Panc1 (cell line): ENCODE measurements at places on chromosomes 6 and 20.

DNA sequence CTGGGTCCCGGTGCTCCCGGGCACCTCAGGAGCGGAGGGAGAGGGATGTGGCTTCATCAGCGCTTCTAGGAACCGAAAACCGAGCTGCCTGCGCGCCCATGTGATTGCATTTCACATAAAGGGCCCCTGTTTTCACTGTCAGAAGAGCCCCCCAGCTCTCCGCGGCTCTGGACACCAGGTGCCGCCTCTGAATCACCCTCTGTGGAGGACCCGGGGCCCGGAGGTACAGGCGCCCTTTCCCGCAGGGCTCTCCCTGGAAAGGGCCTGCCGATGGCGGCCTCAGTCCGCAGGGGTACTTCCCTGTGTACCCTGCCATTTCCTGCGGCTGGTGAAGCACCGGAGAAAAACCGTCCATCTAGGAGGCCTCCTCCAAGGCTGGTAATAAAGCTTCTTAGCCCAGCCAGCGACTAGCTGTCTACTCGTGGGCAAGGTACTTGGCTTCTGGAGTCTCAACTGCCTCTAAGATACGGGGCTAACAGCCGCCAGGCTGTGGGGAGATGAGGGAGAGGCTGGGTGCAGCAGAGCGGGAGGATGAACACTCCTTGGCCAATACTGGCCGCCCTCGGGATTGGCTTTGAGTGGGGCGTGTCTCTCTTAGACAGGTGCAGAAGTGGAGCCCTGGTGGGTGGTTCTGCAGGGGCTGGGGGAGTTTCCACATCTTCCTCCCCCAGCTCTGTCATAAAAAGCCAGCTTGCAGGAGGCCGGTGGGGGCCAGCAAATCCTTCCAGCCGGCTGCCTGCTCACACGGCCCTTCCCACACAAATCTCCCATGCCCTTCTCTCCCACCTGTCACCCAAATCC, 1.6 kb downstream of the PPP1R16B start:
- DNase-seq: no peak

DNA sequence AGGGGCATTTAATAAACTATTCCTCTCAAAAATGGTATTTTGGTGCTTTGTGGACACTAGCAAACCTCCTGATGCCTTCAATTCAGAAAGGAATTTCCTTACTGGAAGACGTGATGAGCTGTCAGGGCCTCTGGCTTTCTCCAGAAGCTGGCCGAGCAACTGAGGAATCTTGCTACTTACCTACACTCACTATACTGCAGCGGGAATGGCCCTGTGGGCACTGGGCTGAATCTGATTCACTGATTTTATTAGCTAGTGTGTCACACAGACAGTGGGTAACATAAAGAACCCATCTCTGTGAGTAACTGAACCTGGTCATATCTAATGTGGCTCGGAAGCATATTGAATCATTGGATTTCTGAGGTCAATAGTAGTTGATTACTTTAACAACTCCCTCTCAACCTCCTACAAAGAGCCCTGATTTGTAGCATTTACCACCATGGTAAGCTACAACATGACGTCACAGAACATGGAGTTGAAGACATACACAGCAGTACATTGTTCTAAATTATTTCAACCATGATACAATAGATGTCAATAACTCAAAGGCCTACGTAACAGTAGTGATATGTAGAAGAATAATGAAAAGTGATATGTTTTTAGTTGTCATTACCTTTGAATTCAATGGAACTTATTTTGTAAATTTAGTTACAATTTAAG, 232.1 kb downstream of the SYNE1 start:
- DNase-seq: no peak

GRCh38 chr6:131532580-131533039, 40.4 kb upstream of the ARG1 start:
- DNase-seq: no peak

DNA sequence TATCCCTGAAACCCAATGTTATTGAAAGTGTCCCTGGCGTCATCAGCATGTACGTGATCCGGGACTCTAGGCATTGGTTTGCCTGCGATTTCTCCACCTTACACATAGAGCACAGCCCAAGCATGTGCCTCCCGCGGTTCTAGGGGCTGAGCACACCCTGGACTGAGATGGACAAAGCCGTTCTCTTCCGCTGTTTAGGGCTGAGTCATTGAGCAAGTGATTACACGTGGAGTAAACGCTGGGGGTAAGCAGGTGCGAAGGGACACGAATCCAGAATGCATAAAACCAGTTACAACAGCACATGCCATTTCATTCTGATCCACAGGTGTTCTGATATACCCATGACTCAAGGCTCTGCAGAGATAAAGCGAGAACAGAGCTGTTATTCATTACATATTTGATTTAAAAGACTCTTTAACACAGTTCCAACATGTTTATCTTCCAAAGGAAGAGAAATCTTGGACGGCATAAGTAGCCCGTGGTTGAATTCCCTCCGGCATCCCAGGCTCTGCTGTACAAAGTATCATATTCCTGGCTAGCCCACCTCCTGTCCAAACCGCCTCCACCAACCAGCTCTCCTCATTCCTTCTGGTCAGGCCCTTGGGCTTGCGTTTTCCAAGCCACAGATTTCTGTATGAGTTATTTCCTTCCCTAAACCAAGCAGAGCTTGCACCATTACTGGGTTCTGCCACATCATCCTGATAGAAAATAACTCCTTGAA, 36.1 kb upstream of the THBS2 start:
- no peak for DNase-seq

GRCh38 chr6:134199848-134200606, 117.9 kb downstream of the SGK1 start:
- DNase-seq: no peak

DNA sequence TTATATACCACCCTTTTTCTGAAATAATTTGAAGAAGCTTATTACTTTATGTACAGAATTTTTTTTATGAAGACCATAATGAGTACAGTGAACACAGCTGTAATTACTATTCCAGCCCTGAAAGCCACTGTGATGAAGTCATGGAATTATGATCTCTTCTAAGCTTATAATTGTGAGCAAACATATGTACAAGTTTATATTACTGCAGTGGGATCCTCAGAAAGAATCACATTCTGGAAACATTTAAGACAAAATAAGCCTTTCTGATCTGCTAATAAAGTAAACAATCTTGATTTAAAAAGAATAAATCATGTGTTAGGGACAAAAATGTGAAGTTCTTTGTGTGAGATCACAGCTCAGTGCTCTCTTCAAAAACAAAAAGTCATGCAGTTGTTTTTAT, 560.4 kb downstream of the CD109 start:
- DNase-seq: no peak

DNA sequence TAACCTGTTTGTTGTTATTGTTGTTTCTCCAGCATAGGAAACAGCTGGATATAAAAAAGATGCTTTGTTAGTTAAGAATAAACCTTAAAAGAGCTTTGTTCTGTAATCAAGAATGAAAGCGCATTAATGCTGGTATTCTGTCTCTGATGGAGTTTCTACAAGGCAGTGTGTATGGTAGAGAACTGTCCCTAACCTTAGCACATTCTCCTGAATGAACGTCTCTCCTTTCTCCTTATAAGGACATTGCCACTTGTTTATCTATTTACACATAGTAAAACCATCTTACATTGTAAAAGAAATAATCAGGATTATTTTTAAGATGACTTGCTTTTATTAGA, 33.8 kb upstream of the LCA5 start:
- DNase-seq: no peak

- DNase-seq: no peak
Observed at GRCh38 chr6:40349123-40349900, 237.9 kb downstream of the LRFN2 start.

GRCh38 chr20:63151554-63152321, 64.2 kb downstream of the YTHDF1 start:
- DNase-seq: no peak

GRCh38 chr6:153966001-153966400, 73.0 kb upstream of the OPRM1 start:
- DNase-seq: no peak

DNA sequence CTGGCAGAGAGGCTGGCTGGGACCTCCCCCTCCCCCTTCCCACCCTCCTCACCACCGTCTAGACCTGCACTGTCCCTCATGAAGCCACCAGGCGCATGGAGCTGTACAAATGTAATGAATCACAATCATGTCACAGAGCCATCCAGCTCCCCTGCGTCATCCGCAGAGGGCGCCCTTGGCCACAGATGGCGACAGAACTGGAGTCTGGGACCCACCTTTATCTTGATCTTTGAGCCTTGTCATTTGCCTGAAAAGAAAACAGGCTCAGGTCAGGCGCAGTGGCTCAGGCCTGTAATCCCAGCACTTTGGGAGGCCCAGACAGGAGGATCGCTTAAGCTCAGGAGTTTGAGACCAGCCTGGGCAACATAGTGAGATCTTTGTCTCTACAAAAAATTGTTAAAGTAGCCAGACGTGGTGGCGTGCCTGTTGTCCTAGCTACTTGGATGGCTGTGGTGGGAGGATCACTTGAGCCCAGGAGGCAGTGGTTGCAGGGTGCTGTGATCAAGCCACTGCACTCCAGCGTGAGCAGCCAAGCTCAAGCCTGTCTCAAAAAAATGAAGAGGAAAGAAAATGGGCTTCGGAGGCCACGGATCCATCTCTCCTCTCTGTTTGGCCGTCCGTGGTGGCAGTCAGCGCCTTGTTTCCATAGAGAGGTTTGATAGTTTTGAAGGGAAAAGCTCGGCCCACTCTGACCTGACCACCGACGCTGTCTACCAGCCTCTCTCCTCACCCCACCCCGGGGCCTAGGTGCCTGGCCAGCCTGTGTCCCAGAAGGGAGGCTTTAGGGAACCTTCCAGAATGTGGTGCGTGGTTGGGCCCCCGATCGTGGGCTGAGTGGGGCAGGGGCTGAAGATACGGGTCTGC, 6.2 kb downstream of the COL9A3 start:
- peak; percentile 55 for DNase-seq

GRCh38 chr6:21595285-21596144, 2.0 kb downstream of the SOX4 start:
- no peak for DNase-seq

GRCh38 chr6:30618270-30618797, 694 bp downstream of the MRPS18B start:
- no peak for DNase-seq

DNA sequence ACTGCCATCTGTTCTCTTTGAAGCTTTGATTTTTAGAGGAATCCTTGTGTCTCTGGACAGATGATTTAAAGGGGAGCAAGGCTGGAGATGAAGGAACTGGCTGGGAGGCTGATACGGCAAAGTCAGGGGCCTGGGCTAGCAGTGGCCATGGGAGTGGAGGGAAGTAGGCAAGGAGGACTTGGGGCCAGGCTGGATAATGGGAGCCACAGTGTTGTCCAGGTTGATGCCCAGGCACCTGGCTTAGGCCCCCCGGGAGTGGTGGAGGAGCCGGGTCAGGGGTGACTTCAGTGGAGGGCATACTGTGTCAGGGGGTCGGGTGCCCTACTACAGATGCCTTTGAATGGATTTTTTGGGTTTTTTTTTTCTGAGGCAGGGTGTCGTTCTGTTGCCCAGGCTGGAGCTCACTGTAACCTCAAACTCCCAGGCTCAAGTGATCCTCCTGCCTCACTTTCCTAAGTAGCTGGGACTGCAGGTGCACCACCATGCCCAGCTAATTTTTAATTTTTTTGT, 45.0 kb downstream of the EFCAB8 start:
- no peak for DNase-seq

DNA sequence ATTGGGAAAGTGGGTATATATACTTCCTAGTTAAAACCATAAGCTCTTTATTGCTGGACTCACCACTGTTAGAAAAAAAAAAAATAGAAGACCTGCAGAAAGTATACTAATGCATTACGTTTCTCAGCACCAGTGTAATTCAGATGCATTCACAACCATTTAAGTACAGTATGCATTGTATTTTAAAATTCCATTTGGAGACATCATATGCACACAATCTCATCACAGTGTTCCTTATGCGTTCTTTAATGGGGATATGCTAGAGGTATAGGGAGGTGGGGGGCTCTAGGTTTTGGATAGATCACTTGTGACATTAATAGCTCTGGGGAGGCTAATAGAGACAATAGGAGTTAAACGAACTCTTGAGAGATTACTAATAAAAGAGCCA, 9.4 kb downstream of the TFAP2A start:
- no peak for DNase-seq

GRCh38 chr6:150099953-150100352, 31.0 kb upstream of the ULBP3 start:
- no peak for DNase-seq

DNA sequence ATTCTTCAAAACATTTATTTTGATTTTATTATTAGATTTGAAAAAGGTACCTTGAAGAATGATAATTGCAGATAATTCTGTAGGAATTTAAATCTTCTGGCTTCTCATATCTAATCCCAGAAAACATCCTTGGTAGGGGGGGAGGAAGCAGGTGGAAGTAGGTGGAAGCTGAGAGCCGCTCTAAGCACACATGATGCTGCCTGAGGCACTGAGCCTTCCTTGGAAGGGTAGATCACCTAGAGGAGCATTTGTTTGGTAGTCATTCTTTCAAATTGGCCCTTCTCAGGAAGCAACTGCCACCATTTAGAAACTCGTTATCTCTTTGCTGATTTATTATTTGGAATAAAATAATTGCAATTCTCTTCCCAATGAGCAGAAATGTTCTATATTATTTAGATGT, 623.3 kb downstream of the CD109 start:
- DNase-seq: no peak

- DNase-seq: no peak
Observed at GRCh38 chr20:36036688-36037087, 68.3 kb downstream of the CNBD2 start.

DNA sequence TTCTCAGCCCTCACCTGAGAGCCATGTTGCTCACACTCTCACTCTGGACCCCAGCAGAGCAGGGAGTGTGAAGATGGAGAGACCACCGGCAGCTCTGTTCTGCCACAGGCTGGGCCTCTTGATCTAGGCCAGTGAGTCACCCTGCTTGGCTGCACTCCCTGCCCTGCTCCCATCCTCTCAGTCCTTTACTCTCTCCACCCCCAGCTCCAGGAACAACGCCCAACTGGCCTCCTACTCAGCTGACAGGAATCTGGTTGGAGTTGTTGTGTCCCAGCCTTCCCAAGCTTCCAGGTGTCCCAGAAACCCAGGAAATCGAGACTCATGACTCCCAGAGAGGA, at the start of gene PSORS1C1:
TSS of gene PSORS1C1 (plus strand) at position 260 of the 338 bp plus-strand sequence. CDS start 14,833 bp downstream, outside the sequence.
- DNase-seq: peak; percentile 72

GRCh38 chr6:49676671-49677281, 36.6 kb downstream of the CRISP2 start:
- no peak for DNase-seq

DNA sequence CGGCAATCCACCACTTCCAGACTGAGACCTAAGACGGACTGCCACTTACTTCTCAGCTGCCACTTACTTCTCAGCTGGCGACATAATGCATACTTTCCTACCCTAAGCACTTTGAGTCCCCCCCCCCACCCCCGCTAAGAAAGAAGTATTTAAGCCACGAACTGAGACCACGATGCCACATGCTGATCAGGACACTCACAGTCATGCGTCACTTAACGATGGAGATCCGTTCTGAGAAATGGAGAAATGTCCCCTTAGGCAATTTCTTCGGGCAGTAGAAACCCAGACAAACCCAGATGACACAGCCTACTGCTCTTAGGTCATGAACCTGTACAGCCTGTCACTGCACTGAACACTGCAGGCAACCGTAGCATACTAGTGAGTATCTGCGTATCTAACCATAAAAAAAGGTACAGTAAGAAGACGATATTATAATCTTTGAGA, 690 bp downstream of the IFNGR1 start:
- DNase-seq: peak; percentile 20

GRCh38 chr6:31168606-31169005, 1.9 kb downstream of the POU5F1 start:
- DNase-seq: no peak
